ENCODE measurements at places on chromosomes 11 and 22.

GRCh38 chr11:62421996-62422395, 3.2 kb downstream of the SCGB1A1 start:
- no peak for DNase-seq

GRCh38 chr11:132472411-132473172, 1059.7 kb downstream of the OPCML start:
- no peak for DNase-seq

DNA sequence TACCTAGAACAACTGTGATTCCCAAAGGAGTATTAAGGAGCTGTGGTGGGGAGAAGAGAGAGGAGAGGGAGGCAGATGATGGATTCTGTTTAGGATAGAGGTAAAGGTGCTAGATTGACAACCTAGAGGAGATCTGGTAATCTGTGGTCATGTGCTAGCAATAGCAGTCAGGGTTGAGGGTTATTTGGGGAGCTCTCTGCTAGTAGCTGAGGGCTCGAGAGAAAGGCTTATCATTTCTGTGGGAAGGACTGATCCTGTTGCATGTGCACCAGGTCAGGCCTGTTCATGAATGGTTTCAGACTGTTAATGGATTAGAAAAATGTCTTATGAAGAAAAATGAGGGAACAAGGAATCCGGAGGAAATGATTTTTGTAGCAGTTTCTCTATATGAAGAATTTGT, 63.2 kb downstream of the MTMR3 start:
- DNase-seq = peak; percentile 32

DNA sequence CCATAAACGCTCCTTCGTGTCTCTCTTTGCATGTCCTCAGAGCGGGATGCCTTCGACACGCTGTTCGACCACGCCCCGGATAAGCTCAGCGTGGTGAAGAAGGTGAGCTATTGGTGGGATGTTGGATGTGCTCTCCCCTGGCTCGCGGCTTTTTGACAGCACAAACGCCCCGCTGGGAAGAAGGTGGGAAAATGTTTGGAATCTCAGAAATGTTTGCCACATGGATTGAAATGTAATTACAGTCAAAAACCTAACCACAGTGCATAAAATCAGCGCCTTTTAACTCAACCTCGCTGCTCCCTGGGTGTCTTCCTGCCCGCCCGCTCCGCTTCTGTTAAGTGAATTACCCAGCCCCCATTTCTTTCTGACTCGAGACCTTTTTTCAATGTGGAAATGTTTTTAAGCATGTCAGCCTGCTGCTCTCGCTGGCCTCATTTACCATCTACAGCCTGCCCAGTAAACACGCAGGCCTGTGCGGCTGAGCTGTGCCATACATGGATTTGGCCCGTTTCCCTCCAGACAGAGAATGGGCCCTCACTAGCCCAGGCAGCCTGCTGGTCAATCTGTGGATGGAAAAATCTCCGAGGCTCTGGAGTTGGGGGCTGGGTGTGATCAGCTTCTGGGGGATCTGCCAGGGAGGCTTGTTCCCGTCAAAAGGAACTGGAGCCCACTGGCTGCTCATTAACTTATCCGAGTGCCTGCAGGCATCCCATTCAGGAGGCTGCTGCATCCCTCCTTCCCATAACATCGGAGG, 32.7 kb upstream of the PARVG start:
- no peak for DNase-seq

Measured in erythroblast (primary cell).